ENCODE measurements at places on chromosomes 1 and 21.

- DNase-seq = no peak
Measured at GRCh38 chr1:109644670-109645069, 11.2 kb upstream of the GSTM4 start.

DNA sequence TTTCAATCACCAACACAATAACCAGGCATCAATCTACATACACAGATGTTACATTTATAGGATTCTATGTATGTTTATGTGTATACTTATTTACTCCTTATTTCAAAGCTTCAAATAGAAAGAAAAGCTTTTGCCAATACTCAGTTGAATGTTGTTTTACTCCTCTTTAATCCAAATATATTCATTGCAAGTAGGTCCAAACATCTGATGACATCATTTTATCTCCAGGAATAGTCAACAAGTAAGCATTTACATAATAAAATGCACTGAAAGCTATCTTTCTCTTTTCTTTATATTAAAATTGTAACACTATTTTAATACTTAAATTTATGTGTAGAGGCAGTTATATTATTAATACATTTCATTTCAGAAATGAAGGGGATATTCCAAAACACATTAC lies 380.5 kb downstream of the SMYD3 start:
- DNase-seq = no peak

DNA sequence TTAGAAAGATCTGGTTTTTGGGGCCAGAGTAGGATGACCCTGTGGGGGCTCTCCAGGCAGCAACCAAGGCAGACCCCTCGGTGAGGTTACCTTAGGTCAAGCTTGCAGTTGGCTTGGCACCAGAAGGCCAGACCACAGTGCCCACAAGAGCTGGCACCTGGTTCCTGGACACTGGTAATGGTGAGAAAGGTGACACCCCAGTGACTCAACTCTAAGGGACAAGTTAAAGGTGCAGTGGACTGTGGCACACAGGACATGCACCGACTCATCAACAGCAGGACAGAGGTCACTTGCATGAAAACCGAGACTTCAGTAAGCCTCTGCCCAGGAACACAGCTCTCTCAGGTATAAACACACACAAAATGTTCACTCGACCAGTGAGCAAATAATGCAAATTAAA lies 6.7 kb downstream of the LRRC38 start:
- no peak for DNase-seq

- peak; percentile 73 for DNase-seq
Measured at GRCh38 chr1:44571712-44572571, 102.3 kb downstream of the TMEM53 start.

DNA sequence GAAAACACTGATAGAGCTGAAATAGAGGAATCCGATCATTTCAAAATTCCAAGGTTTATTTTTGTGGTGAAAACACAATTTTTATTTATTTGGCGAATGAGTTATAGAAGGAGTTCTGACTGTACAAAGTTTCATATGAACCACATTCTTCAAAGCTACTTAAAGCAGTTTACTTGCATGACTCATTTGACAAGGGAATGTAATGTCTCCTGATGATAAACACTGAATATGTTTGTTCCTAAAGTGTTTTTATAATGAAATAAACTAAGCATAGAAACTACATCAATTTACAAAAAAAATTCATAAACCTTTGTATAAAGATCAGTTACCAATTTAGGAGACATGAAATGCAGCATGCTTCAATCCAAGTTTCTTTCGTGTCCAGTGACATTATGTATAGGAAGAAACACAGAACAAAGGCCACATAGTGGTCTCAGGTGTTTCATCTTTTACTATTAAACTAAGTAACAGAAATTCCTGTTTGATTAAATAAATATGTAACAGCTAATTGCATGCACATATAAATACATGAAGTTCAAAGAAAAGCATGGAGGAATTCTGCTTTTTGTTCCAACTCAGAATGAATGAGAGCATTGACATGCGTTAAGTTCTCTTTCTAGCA lies 2.5 kb downstream of the PRKACB start:
- no peak for DNase-seq

- DNase-seq = no peak
Measured at GRCh38 chr1:9344426-9345200, 51.9 kb downstream of the SPSB1 start.

DNA sequence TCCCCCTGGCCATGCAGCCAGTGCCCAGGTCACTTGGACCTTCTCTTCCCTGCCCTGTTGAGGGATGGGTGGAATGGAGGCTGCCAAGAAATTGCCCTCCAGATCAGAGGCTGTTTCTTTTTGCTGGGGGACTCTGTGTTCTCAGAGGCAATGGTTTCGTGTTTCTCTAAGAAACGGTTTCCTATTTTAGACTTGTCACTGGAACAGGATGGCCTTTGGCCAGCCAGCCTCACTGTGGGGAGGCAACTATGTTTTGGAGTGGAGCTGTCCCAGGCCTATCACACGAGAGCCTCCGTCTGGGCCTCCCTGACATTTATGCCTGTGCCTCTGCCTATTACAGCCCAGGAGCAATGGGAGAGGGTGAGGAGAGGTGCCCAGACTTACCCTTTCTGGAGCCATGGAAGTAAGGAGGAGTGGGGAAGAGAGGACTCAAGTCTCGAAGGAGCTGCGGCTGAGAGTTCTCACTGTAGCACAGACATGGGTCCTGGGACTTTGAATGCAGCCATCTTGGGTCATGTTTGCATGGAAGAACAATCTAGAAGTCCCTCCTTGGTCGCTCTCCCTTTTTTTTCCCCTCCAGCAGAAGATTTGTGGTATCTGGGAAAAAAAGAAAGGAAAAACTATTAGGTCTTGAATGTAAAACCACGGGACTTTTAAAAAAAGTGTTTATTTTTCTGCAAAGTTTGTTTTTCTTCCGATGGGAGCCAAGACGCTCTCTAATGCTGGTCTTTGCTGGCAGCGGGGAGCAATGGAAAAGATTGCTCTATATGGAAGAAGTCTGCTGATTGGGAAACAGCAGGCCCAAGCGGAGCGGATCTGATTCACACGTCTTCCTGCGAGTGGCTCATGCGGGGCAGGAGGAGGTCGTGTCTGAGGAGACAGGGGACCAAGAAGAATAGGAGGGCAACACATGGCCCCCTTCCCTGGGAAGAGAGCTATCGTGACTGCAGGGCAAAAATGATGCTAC lies 219.2 kb downstream of the FOXD2 start:
- DNase-seq = peak; percentile 27

- no peak for DNase-seq
Measured at GRCh38 chr1:112990271-112990670, 34.3 kb upstream of the SLC16A1 start.

DNA sequence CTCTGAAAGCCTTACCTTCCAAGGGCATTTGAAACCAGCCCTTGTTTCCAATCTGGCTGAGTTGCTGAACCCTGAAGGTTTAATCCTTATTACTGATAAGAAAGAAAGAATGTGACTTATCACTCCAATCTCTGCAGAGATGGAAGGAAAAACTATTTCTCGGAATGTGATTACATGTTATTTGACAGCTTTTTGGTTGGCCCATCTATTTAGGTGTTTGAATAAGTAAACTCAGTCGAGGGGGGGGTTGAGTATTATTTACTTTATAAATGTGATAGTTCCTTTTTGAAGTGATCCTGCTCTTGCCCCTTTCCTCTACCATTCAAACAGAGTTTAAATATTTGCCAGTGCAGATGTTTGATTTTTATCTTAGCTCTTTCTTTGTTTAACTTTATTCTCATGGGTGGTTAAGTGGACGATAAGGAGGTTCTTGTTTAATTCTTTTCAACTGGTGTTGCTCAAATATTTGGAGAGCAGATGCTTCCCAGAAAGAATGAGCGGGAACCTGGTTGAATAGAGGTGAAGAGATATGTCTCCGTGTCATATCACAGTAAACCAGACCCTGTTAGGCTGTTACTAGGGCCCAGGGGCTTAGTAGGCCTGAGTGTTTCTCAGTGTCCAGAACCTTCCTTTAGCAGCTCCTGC lies 126.1 kb downstream of the CACHD1 start:
- no peak for DNase-seq
